ENCODE measurements at places on chromosomes 5 and 9. TPM values are rescaled to one million over a fixed set of nuclear protein-coding genes. Genes with fewer than 3 reads are reported as not detected.

- peak; percentile 85 for DNase-seq
- H3K27ac ChIP-seq, result no peak overlapping the region
- no peaks in the 10 kb centered on the region for H3K36me3 ChIP-seq
- H3K27me3 ChIP-seq, result no peaks in the 10 kb centered on the region
Measured at GRCh38 chr5:151315998-151316597, 12.5 kb upstream of the SLC36A3 start.

SLCO6A1 gene
- not detected for total RNA-seq

- DNase-seq, result no peak
- no peak overlapping the region for H3K4me3 ChIP-seq
- no peaks in the 10 kb centered on the region for H3K27me3 ChIP-seq
- H3K36me3 ChIP-seq, result no peaks in the 10 kb centered on the region
- no peaks in the 10 kb centered on the region for H3K4me1 ChIP-seq
Measured at GRCh38 chr5:17951392-17952169, 317.3 kb downstream of the TAF11L14 start.

DNA sequence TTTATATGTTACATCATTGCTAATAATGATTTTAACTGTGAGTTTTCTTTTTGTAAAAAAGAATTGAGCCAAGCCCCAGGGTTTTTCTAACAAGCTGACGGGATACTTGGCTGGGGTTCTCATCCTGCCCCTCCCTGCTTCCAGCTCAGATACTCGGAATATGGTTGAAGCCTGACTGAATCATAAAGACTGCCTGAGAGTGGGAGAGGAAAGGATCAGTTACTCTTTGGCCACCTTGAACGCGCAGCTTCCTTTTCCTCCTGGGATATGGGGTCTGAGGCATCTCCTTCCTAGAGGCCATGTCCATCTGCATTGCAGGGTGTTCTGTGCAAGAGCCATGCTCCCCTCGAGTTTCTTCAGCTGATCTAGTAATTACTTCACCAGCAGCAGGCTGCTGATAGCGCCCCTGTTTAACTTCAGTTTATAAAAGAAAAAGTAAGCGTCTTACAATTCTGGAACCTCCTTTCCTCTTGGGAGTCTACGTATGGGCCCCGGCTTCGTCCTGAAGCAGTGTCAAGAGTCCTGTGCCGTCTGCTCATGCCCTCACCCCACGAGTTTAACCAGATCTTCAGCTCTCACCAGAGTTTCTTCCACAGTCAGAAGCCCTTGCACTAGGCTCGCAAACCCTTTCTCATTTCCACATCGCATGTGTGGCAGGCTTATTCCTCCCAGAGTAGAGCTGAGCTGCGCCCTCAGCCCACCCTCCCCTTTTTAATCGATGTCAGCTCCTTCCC, 130.0 kb downstream of the MVB12B start:
- H3K27ac ChIP-seq, result no peak overlapping the region
- no peak overlapping the region for H3K4me3 ChIP-seq
- no peaks in the 10 kb centered on the region for H3K27me3 ChIP-seq
- H3K4me1 ChIP-seq, result no peaks in the 10 kb centered on the region
- no peak for DNase-seq

GRCh38 chr5:61232490-61233050, 70.3 kb upstream of the SMIM15 start:
- H3K27me3 ChIP-seq, result no peaks in the 10 kb centered on the region
- no peak overlapping the region for H3K27ac ChIP-seq
- no peaks in the 10 kb centered on the region for H3K36me3 ChIP-seq
- DNase-seq, result no peak
- H3K4me3 ChIP-seq, result no peak overlapping the region

DNA sequence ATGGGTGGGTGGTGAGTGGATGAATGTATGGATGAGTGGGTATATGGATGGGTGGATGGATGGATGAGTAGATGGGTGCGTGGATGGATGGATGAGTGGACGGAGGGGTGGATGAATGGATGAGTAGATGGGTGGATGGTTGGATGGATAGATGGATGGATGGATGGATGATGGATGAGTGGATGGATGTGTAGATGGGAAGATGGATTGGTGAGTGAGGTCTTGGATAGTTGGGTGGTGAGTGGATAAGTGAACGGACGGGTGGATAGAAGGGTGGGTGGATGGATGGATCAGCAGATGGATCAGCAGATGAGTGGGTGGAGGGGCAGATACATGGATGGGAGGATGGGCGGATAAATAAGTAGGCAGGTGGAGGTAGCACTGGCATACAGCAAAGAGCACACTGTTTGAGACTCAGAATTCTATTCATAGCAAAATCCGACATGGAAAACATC, 163.5 kb downstream of the C9orf50 start:
- DNase-seq, result no peak
- H3K27ac ChIP-seq, result no peak overlapping the region
- no peak overlapping the region for H3K4me3 ChIP-seq

Measured in lower lobe of right lung (tissue), 2 donors.